ENCODE measurements at places on chromosomes 7 and 10.

DNA sequence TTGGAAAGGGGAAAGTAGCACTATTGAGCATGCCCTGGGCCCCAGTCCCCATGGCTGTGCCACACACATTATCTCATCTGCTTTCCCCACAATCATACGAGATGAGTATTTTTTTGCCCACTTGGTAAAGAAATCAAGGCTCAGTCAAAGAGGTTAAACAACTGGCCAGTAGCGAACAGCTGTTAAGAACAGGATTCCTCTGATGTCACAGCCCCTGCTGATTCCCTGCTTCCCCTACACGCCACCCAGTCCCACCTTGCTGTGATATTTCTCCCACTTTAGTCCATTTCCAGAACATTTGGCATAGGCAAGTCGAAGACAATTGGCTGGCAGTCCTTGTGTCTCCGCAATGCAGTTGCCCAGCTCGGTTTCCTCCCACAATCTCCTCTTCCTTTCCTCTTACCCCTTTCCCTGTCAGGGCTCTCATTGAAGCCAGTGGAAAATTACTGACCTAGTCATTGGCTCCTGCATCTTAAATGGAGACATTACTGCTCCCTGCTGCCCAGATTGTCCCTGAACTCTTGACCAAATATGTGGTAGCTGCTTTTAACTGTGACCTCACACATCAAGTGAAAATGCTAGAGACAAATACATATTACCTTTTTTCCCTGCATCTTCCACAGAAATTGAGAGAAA lies 56.5 kb upstream of the EEPD1 start:
- peak; percentile 26 for DNase-seq

- DNase-seq = peak; percentile 75
These were observed 269.9 kb downstream of the BAMBI start for GRCh38 chr10:28947171-28947570.

DNA sequence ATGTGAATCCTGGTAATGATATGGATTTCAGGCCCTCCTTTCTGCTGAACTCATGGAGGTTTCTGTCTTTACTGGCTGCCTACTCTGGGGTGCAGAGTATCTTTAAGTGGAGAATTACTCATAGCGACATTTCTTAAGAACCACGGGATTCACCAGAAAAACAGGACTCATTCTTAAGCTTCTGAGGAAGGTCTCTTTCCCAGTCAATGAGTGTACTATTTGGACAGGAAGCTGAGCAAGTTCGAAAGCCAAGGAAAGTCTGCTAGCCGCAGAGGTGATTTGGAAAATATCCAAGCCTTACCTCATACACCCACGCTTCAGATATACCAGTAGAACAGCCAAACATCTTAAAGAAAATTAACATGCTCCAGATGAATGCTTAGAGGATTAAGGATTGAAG lies 377.6 kb upstream of the MYO3A start:
- DNase-seq = peak; percentile 98

GRCh38 chr7:650339-651031 lies 76.0 kb upstream of the DNAAF5 start:
- no peak for DNase-seq

DNA sequence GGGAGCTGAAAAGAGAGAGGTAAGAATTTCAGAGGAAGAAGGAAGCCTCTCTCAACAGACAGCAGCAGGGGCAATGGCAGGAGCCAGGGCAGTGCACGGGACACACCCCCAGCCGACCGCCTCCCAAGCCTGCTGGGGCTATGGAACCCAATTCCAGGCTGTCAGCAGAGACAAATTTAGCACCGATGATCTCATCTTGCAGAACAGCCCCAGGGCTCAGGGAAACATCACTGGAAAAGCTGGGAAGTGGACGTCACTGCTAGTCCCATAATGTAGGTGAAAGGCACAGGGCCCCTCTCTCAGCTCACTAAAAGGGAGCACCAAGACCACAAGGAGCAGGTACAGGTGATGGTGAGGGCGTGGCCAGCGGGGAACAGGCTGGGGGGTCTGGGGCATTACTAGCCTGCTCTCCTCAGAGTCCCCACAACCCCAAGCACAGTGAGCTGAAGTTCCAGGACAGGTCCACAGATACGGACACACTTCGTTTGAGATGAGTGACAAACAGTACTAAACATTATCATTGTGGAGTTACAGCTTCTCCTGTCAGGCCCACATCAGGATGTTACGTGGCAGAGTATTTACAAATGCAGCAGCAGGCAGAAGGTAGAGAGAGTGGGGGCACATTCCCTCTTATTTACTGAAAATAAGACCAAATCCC lies 103.7 kb downstream of the PLXNA4 start:
- peak; percentile 50 for DNase-seq

DNA sequence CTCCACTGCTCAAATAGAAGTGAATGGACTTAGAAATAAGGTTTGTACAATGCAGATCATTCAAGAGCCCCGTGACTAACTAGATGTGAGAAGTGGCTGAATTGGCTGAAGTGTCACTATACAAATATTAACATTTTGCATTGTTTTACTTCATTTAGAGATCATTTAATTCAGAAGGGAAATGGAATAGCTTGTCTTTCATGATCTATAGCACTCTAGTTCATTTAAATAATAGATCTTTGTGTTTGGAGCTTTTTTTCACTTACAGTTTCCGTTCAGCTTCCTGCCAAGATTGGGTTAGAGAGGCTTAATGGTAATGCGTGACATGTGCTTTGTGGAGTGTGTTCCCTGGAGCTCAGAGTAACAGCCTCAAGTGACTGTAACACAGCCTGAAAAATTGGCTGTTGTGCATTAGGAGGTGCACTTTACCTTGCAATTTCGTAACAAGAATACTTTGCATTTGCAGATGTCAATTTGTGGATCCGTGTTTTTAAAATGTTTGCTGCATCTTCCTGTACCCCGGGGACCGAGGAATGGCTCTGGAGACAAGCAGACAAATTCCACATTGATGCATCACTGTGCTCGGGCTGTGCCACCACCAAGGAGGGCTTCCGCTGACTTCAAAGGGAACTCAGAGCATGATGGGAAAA lies 170.3 kb downstream of the NRP1 start:
- DNase-seq = no peak
